Breast epithelium (tissue), 4 donors: ENCODE measurements at places on chromosomes 5 and 9.

DNA sequence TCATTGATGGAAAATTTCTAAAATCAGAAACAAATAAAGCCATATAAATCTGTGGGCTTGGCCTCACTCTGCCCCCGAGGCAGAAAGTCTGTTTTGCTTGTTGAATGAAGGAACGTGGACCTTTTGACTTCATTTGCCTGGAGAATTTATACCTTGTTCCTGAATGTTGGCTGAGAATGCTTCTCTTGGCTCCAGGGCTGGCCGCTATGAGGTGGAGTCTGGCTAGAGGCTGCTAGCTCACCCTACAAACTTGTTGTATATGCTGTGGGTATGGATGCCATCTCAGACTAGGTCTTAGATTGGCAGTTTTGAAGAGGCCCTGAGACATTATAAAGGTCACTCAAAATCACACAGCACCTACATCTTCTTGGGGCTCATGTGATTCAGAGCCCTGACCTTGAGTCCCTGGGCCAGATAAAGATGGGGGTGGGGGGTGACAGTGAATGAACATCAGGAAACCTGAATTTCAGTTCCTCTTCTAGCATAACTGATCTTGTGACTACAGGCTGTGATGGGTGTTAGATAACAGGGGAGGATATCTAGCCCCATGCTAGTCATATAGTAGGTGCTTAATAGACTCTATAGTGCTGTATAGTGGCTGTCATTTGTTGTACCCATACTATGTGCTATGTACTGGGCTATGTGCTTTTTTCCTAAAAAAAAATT lies 2.8 kb downstream of the GM2A start:
- H3K4me1 ChIP-seq = peaks cover 3% of the 10 kb centered on the region
- H3K36me3 ChIP-seq = peaks cover 3% of the 10 kb centered on the region
- no peaks in the 10 kb centered on the region for H3K27me3 ChIP-seq
- H3K27ac ChIP-seq = no peak overlapping the region
- DNase-seq = no peak

GRCh38 chr5:154179846-154180710 lies 10.5 kb upstream of the GALNT10 start:
- DNase-seq = no peak
- no peak overlapping the region for H3K27ac ChIP-seq
- no peaks in the 10 kb centered on the region for H3K36me3 ChIP-seq

DNA sequence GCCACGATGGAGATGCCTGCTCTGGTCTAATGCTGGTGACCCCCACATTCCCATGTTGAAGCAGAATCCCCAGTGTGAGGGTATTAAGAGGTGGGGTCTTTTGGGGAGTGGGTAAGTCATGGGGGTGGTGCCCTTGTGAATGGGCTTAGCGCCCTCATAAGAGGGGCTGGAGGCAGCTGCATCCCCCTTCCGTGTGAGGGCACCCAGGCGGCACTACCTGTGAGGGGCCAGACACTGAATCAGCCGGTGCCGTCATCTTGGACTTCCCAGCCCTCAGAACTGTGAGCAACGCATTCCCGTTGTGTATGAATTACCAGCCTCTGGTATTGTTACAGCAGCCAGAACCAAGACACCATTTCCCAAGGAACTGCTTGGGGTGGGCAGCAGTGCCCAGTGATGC lies 27.0 kb upstream of the RNF130 start:
- DNase-seq = no peak
- H3K4me3 ChIP-seq = no peak overlapping the region
- no peaks in the 10 kb centered on the region for H3K27me3 ChIP-seq

- no peak for DNase-seq
- H3K27me3 ChIP-seq = no peaks in the 10 kb centered on the region
- H3K4me3 ChIP-seq = no peak overlapping the region
- no peaks in the 10 kb centered on the region for H3K36me3 ChIP-seq
- H3K27ac ChIP-seq = peak overlapping the region; percentile 43
Measured at GRCh38 chr9:84759300-84759750, 89.8 kb downstream of the NTRK2 start.

DNA sequence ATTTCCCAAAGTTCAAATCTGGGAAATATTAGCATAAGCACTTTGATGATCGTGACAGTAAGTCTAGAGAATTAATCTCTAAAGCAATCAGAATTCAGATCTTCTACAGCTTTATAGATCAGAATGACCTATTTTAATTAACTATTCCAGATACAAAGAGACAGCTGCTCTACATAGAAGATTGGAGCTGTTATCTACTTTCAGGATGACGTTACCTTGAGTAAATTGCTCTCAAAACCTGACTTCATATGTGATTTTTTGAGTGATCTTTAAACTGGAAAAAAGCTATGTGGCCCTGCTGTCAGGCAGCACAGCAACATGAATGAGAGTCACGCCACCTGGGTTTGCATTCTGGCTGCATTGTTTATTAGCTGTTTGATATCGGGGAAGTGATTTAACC lies 259.9 kb upstream of the CDH6 start:
- no peaks in the 10 kb centered on the region for H3K36me3 ChIP-seq
- no peaks in the 10 kb centered on the region for H3K27me3 ChIP-seq
- DNase-seq = no peak
- no peak overlapping the region for H3K27ac ChIP-seq
- H3K4me1 ChIP-seq = no peaks in the 10 kb centered on the region
- H3K4me3 ChIP-seq = no peak overlapping the region

DNA sequence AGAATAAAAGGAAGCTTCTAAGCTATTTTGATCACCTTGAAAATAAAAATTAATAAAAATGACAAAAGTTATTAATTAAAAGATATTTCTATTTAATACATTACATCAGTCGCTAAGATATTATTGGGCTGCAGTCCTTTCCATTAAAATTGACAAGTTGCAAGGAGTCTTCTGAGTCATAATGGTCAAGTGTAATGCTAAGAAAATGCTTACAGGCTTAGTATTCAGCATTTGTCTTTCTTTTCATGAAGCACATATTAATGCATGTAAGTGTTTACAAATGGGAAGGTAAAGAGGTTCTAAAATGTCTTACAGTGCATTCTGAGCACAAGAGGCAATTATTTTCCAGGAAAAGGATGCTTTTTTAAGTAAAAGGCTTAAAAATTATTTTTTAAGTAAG lies 17.3 kb downstream of the SPINK9 start:
- H3K27ac ChIP-seq = no peak overlapping the region
- no peak for DNase-seq
- H3K4me1 ChIP-seq = no peaks in the 10 kb centered on the region
